ENCODE measurements at places on chromosomes 5 and 9.

DNA sequence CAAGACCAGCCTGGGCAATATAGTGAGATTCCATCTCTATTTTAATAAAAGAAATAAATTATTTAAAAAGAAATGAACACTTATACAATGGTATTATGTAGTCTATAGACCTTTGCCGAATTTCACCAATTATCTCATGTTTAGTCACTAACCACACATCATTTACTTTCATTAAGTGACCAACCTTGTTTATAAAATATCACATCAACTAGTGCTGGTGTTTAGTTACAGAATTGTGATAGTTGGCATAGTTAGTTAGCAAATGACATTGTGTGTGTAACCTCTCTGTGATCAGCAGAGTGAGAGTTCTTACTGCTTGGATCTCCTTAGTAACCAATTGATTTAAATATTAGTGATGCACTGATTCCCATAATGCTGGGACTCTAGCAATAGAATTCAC lies 71.8 kb downstream of the PRR16 start:
- no peak for DNase-seq

DNA sequence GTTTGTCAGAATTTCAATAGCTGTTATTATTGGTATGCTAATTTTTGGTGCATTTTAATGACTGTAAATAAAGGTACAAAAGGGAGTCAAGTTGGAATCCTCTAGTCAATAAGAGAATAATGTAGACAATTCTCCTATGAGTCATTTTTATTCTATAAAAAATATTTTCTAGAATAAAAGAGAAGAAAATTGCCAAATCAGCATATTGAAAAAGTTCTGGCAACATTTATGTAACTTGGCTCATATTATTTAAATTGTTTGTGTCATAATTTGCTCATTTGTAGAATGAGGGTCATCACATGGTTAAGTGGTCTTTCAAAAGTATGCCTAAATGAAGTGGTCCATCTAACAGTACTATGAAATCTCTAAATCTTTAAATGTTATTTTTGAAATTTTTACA lies 1719.8 kb upstream of the WWC1 start:
- no peak for DNase-seq

DNA sequence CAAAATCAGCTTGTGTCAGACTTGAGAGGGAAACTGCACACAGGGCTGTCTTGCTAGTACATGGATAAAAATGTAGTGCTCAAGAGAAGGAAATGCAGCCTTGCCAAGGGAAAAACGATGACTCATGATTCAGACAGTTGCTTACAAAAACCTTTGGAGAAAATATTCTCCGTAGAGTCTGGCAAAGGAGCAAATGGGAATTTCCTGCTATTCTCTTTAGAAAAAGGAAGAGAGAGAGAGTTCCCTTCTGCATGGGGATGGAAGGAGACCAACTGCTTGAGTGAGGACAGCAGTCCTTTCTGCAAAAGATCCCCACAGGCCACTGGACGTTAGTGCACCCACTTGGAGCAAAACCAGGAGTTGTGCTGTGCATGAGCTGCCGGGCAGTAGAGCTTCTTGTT lies 7.6 kb downstream of the IFNB1 start:
- no peak for DNase-seq

DNA sequence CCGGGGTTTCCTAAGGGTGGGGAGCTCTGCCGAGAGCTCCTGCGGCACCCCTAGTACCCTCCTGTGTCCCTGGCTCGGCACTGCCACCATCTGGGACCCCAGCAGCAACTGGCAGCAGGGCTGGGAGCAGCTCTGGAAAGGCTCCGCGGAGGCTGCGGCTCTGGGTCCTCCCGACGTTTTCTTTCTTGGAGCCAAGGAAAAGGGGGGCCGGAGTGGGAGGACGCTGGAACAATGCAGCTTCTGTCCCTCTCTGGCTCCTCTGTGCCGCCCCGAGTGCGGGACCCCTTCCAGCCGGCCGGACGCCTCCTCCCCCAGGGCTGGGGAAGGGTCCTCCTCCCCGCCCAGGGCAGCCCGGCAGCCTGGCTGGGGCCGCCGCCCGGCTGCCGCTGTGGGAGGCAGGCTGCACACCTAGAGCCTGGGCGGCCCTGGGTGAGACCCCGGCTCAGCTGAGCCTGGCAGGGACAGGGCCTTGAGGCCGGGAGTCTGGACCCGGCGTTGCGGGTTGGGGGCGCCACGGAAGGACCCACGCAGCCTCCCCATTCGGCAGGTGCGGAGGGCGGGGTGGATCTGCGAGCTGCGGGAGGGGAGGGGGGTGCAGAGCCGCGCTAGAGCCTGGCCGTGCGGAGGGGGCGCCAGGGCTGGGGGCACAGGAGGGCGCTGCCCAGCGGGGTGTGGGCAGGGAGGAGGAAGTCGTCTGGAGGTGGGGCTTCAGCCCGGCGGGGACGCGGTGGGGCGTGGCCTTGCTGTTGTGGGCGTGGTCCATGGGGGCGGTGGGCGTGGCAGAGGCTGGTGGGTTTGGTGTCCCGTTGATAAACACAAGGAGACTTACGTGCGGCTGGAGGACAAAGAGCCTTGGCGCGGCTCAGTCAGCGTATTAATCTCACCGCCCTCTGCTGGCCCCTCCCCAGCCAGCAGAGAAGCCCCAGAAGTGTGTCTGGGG lies 15.1 kb downstream of the GPSM1 start:
- DNase-seq: peak; percentile 92

GRCh38 chr5:110753600-110753999 lies 14.8 kb downstream of the SLC25A46 start:
- no peak for DNase-seq

DNA sequence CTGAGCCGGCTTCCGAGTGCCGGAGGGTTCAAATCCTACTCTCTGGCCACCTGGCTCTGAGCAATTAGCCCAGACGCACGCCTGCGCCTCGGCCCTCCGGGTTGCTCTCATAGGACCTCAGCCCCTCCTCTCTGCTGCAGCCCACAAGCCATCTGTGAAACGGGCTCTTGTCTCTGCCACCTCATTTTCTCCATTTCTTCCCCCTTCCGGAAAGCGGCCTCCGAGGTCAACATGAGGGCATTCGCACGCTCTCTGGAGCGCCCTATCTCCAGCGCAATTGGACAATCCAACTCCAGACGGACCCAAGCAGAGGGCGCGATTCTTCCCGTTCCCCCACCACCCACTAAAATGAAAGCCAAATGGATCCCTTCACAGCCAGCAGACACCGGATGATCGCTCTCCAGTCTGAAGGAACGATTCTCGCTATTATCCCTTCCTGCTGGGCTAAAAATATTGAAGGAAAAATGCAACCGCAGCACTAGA lies 41.5 kb downstream of the VAV2 start:
- peak; percentile 56 for DNase-seq

DNA sequence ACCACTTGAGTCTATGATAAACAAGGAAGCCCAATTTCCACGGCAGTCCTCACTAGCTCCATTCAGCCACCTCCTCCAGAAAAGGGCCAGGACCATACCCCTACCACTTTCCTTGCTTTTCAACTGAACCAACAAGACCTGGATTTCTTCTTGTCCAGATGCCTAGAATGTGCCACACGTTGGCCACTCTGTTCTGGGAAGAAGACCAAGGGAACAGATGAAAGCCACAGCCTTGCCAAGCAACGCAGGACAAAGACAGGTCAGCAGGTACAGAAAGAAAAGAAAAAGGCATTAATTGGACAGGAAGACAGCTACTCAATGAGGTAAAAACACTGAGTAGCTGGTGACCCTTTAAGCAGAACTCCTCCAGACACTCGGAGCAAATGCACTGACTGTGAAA lies 2.2 kb downstream of the CCNJL start:
- no peak for DNase-seq

GRCh38 chr5:73728493-73729273 lies 102.7 kb downstream of the ARHGEF28 start:
- no peak for DNase-seq

DNA sequence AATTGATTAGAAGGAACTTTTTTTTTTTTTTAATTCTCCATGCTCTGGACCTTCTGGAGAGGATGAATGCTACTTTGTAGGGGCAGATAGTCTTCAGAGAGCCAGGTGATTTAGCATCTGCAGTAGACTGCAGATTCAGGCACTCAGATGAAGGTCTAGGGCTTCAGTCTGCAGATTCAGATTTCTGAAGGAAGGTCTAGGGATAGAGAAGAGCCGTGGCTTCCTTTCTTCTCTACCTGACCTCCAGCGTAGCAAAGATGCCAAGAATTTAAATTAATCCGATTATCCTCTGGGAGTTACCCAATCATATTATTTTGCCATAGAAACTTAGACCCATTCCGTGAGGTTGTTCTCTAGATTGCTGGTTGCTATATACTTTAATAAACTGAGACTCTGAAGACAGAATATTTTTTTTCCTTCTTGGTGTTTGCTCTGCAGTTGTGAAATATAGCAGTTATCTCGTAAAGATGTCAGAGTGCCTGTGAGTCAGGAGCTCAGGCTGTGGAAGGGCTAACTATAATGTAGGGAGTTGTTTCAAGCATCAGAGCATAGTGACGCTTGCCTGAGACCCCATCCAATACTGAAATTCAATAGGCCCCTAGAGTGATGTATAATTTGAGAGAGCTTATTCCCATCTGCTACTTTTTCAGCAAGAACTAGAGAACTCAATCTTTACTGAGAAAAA lies 132.7 kb upstream of the SLC12A2 start:
- DNase-seq: no peak

GRCh38 chr9:8655071-8655470 lies 855.5 kb upstream of the DMAC1 start:
- no peak for DNase-seq

DNA sequence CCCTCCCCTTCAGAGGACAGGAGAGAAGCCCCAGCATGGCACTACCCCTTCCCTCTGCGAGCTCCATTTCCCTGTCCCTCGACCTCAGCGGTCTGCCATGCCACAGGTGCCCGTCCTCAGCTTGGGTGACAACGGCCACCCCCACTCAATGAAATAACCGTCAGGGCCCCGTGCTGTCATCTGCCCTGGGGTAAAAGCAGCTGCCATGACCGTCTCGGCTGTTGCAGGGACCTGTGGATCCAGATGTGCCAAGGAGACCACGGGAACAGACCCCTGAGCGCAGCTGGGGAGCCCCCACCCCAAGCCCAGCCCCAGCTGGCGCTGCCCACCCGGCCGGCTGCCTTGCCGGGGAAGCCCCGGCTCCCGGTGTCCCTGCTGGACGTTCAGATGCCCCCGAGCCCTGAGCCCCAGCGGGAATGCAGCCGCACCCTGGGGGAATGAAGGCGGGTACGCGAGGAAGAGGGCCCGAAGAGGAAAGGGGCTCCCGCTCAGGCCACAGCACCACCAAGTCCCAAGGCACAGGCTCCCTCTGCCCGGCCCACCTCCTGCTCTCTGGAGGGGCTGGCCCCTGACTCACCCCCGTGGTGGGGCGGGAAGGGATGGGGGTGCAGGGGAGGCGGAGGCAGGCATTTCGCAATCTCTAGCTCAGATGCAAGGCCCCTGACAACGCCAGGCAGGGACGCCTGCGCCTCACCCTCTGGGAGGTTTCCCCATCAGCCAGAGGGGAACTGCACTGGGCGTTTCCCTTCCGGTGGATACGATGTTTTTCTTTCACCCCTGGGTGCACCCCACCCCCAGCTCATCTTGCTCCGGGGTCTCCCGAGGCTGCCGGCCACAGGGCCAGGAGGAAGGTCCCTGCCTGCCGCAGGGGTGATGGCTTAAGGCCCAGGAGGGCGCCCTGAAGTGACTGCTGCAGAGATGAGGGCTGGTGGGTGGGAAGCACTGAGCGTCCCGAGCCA lies 49.2 kb downstream of the NACC2 start:
- DNase-seq: peak; percentile 70

DNA sequence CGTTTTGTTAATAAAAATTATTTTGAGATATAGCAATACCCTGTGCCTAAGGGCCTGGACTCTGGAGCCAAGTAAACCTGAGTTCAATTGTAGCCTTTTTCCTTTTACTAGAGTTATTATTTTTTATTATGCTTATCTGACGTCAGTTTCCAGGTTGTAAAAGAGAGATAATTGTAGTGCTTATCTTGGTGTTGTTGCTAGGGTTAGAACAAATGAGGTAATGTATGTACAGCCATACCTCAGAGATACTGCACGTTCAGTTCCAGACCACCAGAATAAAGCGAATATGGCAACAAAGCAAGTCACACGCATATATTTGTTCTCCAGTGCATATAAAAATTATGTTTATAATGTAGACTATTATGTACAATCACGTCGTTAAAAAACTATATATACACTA lies 215.0 kb downstream of the VPS13A start:
- DNase-seq: no peak

DNA sequence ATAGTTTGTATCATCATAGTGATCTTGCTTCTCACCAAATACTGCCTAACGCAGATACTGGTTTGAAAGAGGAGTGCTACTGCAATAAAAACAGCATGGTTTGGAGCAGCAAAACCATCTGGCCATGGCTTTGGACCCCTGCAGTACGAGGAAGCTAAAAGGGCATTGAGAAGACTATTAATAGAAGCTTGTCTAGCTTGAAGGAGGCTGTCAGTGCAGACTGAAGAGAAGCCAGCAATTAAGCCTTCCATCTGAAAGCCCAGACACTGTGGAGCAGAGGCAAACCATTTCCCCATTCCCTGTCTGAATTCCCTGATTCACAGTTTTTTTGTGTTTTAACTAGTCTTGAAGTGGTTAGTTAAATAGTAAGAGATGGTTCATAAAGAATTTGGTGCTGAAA lies 281.6 kb downstream of the PTPRD start:
- no peak for DNase-seq

DNA sequence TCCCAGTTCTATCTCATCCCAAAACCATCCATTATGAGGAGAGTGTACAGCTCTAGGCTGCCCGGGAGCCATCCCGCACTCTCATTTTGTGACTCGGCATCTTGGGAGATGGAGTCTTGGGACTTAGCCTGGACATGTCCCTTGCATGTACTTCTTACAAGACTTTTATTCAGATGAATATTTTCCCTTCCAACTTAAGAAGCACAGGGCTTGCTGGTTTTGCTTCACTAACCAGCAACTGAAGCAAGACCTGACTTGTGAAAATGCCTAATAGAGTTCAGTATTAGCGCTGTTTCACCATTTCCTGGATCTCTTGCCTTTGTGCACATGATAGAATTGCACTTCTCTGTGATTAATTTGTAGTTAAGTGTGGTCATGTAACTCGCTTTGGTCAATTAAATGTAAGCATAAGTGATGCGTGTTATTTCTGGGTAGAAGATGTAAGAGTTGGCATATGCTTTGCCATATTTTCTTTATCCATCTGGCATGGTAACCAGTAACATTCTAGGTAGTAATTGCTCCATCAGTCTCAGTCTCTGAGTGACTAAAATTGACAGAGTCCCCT lies 55.8 kb downstream of the PDCD1LG2 start:
- no peak for DNase-seq

- DNase-seq: no peak
Observed at GRCh38 chr9:73219985-73220626, 68.4 kb downstream of the ANXA1 start.

- no peak for DNase-seq
Observed at GRCh38 chr9:69940674-69941073, 103.0 kb upstream of the MAMDC2 start.

DNA sequence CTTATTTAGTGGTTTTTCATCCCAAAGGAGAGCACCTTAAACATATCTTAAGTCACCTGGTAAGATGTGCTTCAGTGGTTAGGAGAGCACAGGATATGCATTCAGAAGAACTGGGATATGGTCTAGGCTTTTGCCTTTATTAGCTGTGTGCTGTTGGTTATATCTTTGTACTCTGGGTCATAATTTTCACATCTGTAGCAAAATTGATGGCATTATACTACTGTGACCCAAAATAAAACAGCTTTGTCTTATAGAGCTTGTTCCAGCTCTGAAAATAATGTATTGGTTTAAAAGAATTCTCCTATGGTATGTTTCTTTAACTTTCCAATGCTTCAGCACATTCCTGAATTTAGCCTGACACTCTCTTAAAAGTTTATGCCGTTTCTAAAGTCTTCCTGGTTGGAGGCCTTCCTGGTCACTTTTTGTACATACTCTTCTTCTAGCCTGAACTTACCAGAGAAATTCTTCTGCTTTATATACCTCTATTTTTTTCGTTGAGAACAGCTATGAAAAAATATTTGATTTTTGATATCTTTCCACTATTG lies 337.1 kb upstream of the MPDZ start:
- no peak for DNase-seq
